ENCODE measurements at places on chromosomes 1 and 21.

DNA sequence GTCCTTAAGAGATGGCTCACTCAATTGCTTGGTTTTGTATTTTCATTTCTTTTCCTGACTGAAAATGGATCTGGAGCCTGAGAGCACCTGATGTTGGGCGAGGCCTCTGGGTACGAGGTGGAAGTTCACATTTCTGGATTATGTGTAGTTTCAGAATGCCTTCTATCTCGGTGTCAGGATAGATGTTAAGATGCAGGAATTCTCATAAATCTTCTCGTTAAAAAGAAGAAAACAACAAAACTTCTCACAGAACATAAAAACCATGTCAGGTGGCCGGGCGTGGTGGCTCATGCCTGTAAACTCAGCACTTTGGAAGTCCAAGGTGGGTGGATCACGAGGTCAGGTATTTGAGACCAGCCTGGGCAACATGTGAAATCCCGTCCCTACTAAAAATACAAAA is 101.8 kb downstream of the RHOU start:
- H3K36me3 ChIP-seq: no peaks in the 10 kb centered on the region
- H3K27me3 ChIP-seq: no peaks in the 10 kb centered on the region
- H3K4me3 ChIP-seq: no peak overlapping the region
- H3K4me1 ChIP-seq: peaks cover 24% of the 10 kb centered on the region
- no peak overlapping the region for H3K27ac ChIP-seq
- DNase-seq: no peak

GRCh38 chr1:75067975-75068374 is 66.2 kb upstream of the LHX8 start:
- no peak overlapping the region for H3K4me3 ChIP-seq
- no peaks in the 10 kb centered on the region for H3K36me3 ChIP-seq
- H3K4me1 ChIP-seq: no peaks in the 10 kb centered on the region
- DNase-seq: no peak
- no peaks in the 10 kb centered on the region for H3K27me3 ChIP-seq

DNA sequence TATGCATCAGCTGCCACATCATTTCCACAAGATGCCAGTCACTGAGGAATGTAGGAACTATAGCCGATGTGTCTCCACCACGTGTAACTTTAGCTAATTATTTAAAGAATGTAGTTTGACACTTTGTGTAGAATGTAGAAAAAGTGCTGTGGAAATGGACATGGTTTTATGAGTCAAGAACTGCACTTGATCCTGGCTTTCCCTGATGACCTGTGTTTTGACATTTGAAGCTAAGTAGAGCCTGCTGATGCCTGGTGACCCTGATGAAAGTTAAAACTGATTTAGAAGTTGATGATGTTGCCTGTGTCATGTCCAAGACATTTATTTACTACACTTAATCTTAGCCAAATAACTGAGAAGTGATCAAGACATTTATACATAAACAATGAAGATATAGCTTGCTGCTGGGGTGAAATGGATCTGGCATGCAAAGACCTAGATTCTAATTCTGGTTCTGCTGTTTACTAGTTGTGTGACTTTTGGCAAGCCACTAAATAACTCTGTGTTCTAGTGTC is 4.4 kb upstream of the OSBPL9 start:
- peaks cover 10% of the 10 kb centered on the region for H3K4me1 ChIP-seq
- DNase-seq: no peak
- peak overlapping the region; percentile 5 for H3K27ac ChIP-seq
- no peaks in the 10 kb centered on the region for H3K27me3 ChIP-seq

GRCh38 chr1:119885903-119886783 is 10.2 kb downstream of the ADAM30 start:
- H3K27me3 ChIP-seq: no peaks in the 10 kb centered on the region
- no peaks in the 10 kb centered on the region for H3K36me3 ChIP-seq

- DNase-seq: no peak
- H3K36me3 ChIP-seq: peaks cover 12% of the 10 kb centered on the region
- H3K4me1 ChIP-seq: peaks cover 30% of the 10 kb centered on the region
These were observed 3.0 kb downstream of the SWT1 start for GRCh38 chr1:185159966-185160365.

DNA sequence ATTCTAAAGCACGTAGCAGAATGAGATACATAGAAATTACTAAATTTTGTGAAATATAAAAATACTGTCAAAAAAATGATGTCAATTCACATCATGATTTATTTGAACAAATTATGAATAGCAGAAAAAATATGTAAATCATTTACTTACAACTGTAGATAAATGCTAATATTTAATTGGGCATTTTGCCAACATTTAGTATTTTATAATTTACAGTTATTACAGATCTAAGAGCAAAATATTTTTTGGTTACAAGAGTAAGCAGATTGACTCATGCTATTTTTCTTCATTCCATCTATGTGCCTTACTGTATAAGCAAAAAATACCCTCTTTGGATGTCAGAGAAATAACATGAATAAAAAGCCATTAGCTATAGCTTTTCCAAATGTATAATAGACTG is 282.3 kb upstream of the RGS18 start:
- no peaks in the 10 kb centered on the region for H3K27me3 ChIP-seq
- DNase-seq: no peak
- H3K36me3 ChIP-seq: no peaks in the 10 kb centered on the region
- no peaks in the 10 kb centered on the region for H3K4me1 ChIP-seq
- no peak overlapping the region for H3K4me3 ChIP-seq

DNA sequence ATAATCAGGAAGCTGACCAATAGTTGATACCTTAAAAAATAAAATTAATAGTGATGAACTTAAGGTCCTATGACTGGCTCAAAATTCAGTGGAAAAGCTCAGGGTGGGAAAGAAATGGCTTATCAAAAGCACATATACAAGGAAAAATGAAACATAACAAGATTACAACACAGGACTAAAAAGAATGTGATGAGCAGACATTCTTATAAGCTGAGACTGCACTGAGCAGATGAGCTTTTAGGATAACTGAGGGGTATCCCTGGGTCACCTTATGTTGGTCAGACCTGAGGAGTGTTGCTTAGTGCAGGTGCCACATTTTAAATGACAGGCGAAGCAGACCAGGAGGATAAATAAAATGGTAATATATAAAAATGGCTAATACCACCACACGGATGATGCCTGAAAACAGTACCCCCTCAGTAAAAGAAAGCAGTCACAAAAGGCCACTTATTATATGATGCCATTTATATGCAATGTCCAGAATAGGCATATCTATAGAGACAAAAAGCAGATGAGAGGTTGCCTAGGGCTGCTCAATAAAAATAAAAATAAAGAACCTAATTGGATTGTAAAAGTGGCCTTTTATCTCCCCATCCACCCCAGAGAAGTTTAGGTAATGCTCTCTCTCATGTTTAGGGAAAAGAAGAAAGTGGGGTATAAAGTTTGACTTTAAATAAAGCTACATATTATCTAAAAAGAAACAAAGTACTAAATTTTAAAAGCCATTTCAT is 163.9 kb downstream of the SLC45A1 start:
- no peak for DNase-seq
- no peaks in the 10 kb centered on the region for H3K36me3 ChIP-seq
- H3K27ac ChIP-seq: no peak overlapping the region
- no peaks in the 10 kb centered on the region for H3K27me3 ChIP-seq

DNA sequence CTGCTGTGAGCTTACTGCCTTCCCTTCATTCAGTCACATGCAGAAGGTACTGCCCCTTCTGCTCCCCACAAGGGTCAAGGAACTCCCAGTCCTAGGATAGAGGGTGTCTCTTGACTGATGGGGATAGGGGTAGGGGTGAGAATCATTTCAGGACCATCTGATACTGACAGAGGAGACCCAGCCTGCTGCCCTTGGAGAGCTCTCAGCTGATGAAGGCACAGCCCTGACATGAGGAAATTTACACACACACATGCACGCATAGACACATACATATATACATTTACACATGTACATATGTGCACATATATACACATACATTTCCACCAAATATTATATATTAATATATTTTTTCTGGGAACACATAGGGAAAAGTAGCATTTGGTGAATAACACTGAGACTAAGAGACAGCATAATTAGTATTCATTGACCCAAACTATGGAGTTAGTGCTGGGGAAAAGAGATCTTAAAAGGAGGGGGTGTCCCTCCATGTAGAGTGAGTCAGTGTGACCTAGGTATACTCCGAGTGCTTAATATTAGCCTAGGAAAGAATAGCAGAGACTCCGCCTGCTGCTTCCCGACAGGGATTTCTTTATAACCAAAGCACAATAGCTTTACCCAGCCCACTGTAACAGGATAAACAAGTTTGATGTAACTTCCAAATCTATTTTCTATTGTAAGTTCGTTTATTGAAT is 27.6 kb upstream of the HHAT start:
- peaks cover 14% of the 10 kb centered on the region for H3K4me1 ChIP-seq
- DNase-seq: no peak
- H3K27ac ChIP-seq: no peak overlapping the region
- no peaks in the 10 kb centered on the region for H3K36me3 ChIP-seq
- no peaks in the 10 kb centered on the region for H3K27me3 ChIP-seq

DNA sequence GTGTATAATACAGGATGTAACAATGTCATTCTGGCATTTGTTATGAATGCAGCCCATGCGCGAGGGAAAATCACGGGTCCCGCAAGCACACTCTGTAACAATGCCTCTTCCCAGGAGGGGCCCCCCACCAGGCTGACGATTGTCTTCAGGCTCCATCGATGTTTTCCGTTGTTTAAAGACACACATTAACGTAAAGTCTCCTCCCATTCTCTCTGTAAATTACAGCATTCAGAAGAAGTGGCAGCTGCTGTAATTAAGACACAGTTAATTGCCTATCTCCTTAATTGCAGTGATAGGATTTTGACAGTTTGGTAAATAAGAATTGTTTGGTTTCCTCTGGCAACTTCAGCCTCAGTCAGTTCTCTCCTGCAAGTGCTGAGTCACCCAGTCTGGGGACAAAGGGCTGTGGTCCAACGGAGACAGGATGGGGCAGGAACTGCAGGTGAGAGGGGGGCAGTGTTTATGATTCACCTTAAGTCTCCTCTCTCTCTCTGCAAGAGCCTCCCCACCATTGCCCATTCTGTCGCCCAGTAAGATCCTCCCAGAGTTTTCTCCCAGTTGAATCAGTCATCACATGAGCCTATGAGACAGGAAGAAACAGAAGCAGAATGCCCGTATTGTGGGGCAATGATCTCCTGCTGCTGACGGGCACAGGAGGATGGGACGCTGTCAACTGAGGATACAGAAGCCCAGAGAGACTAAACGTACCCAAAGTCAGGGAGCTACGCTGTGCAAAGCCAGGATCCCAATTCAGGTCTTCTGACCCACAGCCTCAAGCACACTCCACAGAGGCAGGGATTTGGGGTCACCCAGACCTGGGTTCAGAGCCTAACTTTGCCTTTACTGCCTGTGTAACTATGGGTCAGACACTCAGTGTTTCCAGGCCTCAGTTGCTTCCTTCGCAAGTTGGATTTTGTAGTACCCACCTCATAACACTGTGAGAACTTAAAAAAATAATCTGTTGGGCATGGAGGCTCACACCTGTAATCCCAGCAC is 110.0 kb downstream of the ADSS2 start:
- DNase-seq: no peak
- no peaks in the 10 kb centered on the region for H3K4me1 ChIP-seq
- no peaks in the 10 kb centered on the region for H3K36me3 ChIP-seq
- H3K4me3 ChIP-seq: no peak overlapping the region
- H3K27me3 ChIP-seq: no peaks in the 10 kb centered on the region
- H3K27ac ChIP-seq: no peak overlapping the region

- no peak overlapping the region for H3K4me3 ChIP-seq
- no peak for DNase-seq
- no peak overlapping the region for H3K27ac ChIP-seq
- H3K4me1 ChIP-seq: no peaks in the 10 kb centered on the region
These were observed 54.3 kb upstream of the CD1D start for GRCh38 chr1:158126425-158126824.

GRCh38 chr1:6401673-6402072 is 8.1 kb upstream of the ACOT7 start:
- no peak for DNase-seq
- H3K4me3 ChIP-seq: no peak overlapping the region
- no peak overlapping the region for H3K27ac ChIP-seq
- H3K27me3 ChIP-seq: no peaks in the 10 kb centered on the region
- no peaks in the 10 kb centered on the region for H3K36me3 ChIP-seq

DNA sequence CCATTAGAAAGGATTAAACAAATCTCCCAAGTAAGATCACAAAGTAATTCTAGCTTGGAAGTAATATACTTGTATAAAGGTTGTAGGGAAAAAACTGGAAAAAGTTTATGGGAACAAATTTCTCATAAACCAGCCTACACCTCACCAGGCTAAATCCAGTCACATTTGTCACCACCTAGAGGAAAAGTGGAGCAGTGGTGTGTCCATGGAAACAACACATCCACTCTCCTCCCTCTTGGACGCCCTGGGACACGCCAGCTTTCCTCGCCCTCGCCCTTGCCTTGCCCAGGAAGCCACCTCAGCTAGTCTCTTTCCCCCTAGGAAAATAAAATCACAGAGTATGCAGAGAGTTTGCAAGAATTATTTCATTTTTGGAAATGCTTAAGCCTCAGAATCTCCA is 2.2 kb downstream of the PALMD start:
- DNase-seq: no peak
- H3K4me3 ChIP-seq: peak overlapping the region; percentile 51
- H3K36me3 ChIP-seq: peaks cover 5% of the 10 kb centered on the region
- peak overlapping the region; percentile 84 for H3K27ac ChIP-seq

- no peak overlapping the region for H3K4me3 ChIP-seq
- peaks cover 44% of the 10 kb centered on the region for H3K27me3 ChIP-seq
- no peaks in the 10 kb centered on the region for H3K4me1 ChIP-seq
- DNase-seq: no peak
- no peaks in the 10 kb centered on the region for H3K36me3 ChIP-seq
- no peak overlapping the region for H3K27ac ChIP-seq
These were observed 9.6 kb upstream of the TFF1 start for GRCh38 chr21:42375966-42376337.

DNA sequence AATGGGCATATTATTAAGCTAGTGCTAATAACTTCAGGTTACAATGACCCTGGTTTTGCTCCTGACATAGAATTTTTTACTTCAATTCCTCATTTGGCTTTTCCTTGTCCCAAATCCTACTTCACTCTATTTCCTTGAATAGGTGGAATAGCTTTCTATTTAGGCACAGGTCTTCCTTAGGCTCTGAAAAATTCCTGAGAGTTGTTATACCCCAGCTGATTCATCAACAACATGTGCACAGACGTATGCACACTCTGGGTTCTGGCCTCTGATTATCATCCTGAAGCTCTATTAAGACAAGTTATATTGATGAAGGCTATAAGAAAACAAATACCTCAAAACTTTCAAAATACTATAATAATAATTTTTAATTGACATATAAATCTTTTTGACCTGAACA is 172.4 kb downstream of the NTMT2 start:
- no peaks in the 10 kb centered on the region for H3K36me3 ChIP-seq
- no peak for DNase-seq
- H3K4me3 ChIP-seq: no peak overlapping the region

GRCh38 chr1:10818262-10819197 is 22.1 kb upstream of the CASZ1 start:
- no peak overlapping the region for H3K4me3 ChIP-seq
- no peaks in the 10 kb centered on the region for H3K36me3 ChIP-seq
- no peak overlapping the region for H3K27ac ChIP-seq
- no peaks in the 10 kb centered on the region for H3K4me1 ChIP-seq
- no peaks in the 10 kb centered on the region for H3K27me3 ChIP-seq

All from esophagus muscularis mucosa (tissue), 4 donors.